Astrocyte (in vitro differentiated cells and primary cell): ENCODE measurements at places on chromosomes 4 and X.

- H3K4me1 ChIP-seq, result no peaks in the 10 kb centered on the region
- H3K27me3 ChIP-seq, result no peaks in the 10 kb centered on the region
- H3K36me3 ChIP-seq, result no peaks in the 10 kb centered on the region
- no peak for DNase-seq
- no peak overlapping the region for H3K4me3 ChIP-seq
These were observed 50.0 kb upstream of the BRS3 start for GRCh38 chrX:136437774-136438173.

- H3K27ac ChIP-seq, result peak overlapping the region; percentile 21
- H3K4me1 ChIP-seq, result peaks cover 17% of the 10 kb centered on the region
- H3K36me3 ChIP-seq, result peaks cover 6% of the 10 kb centered on the region
- no peaks in the 10 kb centered on the region for H3K27me3 ChIP-seq
These were observed 7.5 kb downstream of the APEX2 start for GRCh38 chrX:55007656-55008055.

DNA sequence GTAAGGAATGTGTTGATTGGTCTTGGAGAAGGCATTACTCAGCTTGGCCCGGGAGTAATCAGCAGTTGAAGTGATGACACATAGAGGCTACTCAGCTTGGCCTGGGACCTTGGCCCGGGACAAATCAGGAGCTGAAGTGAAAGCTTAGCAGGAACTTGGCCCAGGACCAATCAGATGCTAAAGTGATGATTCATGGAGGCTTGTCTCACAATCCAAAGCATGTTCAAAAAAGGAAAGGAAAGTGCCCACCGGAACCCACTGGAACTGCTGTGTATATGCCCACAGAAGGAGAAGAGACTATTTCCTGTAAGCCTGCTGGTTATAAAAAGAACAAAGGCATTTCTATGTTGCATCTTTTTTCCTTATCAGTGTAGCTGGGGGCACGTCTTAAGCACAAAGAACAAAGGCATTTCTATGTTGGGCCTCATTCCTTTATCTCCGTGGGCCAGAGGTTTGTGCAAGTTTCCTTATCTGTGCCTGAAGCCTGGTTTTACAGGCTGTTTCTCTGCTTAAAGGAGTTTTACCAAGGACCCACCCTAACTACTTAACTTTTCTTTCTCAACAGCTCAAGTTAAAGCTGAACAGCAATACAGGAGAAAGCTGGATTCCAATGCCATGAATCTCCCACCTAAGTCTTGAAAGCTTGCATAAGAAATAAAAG lies 1176.7 kb downstream of the NLGN4X start:
- peak; percentile 94 for DNase-seq
- peak overlapping the region; percentile 28 for H3K4me3 ChIP-seq
- H3K36me3 ChIP-seq, result no peaks in the 10 kb centered on the region
- no peaks in the 10 kb centered on the region for H3K27me3 ChIP-seq
- H3K4me1 ChIP-seq, result no peaks in the 10 kb centered on the region
- peak overlapping the region; percentile 86 for H3K27ac ChIP-seq

DNA sequence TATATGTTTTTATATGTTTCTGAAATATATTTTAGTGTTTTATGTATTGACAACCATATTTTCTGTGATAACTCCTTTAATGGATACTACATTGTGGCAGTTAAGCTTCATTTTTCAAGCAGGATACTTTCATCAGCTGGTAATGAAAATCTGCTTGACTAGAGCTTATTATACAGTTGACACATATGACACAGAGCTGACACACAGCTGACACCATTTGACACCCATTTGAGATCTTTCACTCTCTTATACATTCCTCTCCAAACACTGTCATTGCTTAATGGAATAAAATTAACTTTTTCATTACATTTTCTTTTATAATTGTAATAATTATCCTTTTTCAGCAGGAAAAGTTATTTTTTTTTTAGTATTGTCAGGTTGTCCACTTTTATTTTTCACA lies 561.1 kb upstream of the NDST4 start:
- H3K36me3 ChIP-seq, result no peaks in the 10 kb centered on the region
- H3K4me1 ChIP-seq, result no peaks in the 10 kb centered on the region
- DNase-seq, result no peak

DNA sequence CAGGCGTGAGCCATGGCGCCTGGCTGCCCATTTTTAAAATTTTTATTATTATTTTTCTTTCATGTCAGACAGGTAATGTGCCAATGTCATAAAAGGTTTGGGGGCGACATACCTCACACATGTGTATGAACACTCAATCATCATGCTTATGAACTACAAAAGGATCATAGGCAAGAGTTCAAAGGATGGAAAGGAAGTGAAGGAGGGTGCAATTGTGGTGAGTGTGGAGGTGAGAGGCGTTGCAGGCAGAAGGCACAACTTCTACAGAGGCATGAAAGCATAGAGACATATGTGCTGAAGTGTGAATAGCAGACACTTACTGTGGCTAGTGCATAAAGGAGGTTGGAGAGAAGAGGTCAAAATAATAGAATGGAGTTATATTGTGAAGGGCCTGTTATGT lies 4.0 kb downstream of the IGFBP7 start:
- no peak for DNase-seq
- no peaks in the 10 kb centered on the region for H3K27me3 ChIP-seq
- peaks cover 33% of the 10 kb centered on the region for H3K4me1 ChIP-seq
- H3K36me3 ChIP-seq, result peaks cover 20% of the 10 kb centered on the region
